ENCODE measurements at places on chromosomes 13 and 19.

DNA sequence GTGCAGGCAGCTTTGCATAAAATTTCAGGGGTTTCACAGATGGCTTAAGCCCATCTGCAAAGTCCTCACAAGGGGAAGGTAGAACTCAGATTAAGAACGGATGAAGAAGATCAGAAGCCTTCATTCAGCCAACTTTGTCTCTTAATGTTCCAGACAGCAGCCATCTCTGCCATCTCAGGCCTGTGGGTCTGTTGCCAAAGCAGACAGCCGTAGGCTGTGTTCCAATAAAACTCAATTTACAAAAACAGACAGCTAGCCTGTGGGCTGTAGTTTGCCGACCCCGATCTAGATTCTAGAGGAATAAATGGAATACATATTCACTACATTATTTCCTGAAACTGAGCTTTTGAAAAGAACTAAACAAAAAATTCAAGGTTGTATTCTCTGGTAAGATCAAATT is 3.8 kb downstream of the DCUN1D2 start:
- DNase-seq, result no peak

GRCh38 chr13:28579322-28579721 is 79.6 kb upstream of the POMP start:
- DNase-seq, result no peak

DNA sequence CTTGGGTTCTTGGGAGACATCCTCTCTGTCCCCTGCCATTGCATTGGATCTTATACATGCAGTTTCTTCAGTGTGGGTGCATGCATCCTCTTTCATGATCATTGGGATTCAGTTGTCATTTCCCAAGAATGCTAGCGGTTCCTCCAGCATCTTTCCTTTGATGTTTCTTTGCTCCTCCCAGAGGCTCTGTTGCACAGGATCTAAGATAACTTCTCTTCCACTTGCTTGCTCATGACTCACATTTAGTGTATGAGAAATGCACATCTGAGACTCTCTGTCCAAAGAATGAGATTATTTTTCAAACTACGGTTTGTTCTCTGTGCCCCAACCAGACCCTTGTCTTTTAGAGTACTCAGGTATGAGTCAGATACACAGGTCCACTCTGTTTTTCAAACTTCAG is 197.1 kb downstream of the NDFIP2 start:
- DNase-seq, result no peak

GRCh38 chr19:17775245-17775927 is 19.6 kb upstream of the B3GNT3 start:
- DNase-seq, result no peak

- no peak for DNase-seq
These were observed 3.3 kb downstream of the CSNK1G2 start for GRCh38 chr19:1944088-1944915.

- no peak for DNase-seq
These were observed 37.3 kb upstream of the UBL3 start for GRCh38 chr13:29887686-29888085.

All from germinal center (tissue), 1 donor.